ENCODE measurements at places on chromosomes 1 and 21.

GRCh38 chr1:55322842-55323241, 107.7 kb upstream of the USP24 start:
- no peak for DNase-seq

DNA sequence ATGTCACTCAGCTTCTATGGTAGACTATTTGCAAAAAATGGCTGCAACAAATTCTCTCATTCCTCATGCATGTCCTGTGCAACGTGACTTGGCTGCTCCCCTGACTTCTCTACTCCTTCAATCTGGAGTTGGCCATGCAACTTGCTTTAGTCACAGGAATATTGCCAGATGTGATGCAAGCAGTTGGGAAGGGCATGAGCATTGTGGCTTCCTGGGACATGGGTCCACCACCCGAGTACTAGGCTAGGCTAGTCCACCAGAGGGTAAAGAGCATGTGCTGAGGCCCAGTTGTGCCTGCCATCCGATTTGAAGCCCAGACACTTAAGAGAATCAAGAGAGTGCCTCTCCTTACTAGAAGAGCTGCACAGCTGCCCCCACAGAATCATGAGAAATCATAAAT, 89.6 kb downstream of the DSCAM start:
- DNase-seq = no peak

GRCh38 chr1:167658574-167659328, 28.7 kb downstream of the RCSD1 start:
- DNase-seq = no peak

GRCh38 chr1:151714820-151715725, 1.5 kb downstream of the CELF3 start:
- DNase-seq = no peak

- no peak for DNase-seq
These were observed 897 bp downstream of the SLC25A24 start for GRCh38 chr1:108199201-108199691.

DNA sequence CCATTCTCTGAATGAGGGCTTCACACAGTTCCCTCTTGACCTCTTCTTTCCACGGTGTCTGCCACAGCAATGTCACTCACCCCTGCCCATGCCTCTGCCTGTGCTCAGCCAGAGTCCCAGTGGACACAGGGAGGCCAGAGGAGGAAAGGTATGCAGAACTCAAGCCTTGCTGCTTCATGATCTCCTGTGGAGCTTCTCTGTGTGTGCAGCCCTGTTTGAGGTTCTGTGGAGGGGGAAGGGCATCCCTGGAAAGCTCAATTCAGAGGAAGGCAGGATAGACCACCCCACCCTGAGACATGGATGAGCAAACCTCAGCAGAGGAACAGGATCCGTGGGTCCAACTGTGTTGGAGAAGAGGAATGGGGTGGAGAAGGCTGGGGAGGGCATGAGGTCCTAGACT, 2.0 kb downstream of the HCN3 start:
- DNase-seq = no peak

DNA sequence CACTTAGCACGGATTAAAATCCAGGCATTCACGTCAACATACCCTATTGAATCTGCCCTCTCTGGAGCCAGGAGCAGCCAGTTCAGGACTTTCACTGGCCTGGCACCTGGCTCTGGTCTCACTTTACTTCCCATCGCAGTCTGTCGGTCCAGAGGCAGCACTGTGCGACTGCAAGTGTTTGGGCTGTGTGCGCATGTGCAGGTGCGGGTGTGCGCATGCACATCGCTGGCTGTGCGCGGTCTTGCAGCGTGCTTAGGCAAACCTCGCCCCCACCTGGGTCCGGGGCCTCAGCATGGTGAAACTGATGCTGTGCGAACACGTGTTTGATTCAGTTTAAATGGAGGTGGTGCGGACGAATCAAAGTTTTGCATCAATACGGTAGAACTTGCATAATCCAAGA, 38.0 kb downstream of the ATF3 start:
- DNase-seq = no peak

DNA sequence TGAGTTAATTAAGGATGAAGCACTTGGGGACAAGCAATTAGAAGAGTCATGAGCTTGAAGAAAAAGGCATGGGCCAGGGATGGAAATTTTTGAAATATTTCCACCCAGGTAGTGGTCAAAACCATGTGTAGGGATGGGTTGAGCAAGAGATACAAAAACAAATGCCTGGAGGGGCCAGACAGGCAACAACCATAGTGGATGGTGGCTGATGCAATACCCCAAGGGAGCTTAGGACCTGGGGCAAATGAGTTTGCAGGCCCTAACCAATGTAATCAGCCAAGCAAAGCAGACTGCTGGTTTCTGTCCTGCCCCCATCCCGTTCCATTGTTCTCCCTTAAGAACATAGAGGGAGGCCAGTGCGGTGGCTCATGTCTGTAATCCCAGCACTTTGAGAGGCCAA, 119.1 kb upstream of the FGGY start:
- no peak for DNase-seq

DNA sequence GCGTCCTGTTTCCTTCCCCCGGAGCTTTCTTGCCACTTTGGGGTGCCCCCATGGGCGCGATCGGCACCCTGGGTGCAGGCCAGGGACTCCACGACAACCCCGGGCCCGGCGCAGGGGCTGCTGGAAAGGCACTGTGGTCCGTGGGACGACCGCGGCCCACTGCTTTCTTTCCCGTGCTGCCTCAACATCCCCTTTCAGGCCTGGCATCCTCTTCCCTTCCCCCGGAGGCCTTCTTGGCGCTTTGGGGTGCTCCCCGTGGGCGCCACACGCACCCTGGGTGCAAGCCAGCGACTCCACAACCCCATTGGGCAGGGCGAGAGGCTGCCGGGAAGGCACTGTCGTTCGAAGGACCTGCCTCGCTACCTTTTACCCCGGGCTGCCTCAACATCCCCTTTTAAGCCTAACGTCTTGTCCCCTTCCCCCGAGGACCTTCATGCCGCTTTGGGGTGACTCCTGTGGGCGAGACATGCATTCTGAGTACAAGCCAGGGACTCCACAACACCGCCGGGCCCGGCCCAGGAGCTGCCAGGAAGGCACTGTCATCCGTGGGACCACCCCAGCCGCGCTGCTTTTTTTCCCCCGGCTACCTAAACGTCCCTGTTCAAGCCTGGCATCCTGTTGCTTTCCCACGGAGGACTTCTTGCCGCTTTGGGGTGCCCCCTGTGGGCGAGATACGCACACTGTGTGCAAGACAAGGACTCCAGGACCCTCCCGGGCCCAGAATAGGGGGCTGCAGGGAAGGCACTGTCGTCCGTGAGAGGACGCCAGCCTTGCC, 137.8 kb downstream of the LIPI start:
- no peak for DNase-seq

GRCh38 chr1:90712153-90712856, 4.8 kb downstream of the BARHL2 start:
- no peak for DNase-seq

GRCh38 chr1:34529935-34530859, 224.7 kb upstream of the GJB5 start:
- no peak for DNase-seq

GRCh38 chr1:7410156-7410555, 360.9 kb upstream of the VAMP3 start:
- no peak for DNase-seq

GRCh38 chr1:19387045-19387467, 74.9 kb downstream of the SLC66A1 start:
- no peak for DNase-seq

DNA sequence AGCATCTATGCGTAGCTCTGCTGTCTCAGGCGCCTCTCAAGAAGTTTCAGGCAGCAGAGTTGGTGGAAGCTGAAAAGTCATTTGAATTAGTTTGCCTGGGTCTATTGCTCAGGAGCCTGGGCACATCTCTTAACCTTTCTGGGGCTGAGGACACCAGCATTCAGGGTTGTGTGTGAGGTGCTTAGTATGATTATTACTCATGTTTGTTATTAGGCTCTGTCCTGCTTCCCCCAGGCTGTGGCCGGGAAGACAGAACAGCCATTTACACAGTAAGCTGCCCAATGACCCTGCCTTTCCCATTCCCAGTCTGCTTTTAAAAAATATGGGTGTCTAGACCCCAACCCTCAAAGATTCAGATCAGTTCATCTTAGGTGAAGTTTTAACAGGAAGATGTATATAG, 53.9 kb upstream of the CACNA1E start:
- DNase-seq = no peak

GRCh38 chr1:34794790-34795180, 2.0 kb downstream of the GJA4 start:
- no peak for DNase-seq

GRCh38 chr1:3391711-3392110, 62.8 kb upstream of the ARHGEF16 start:
- no peak for DNase-seq

- no peak for DNase-seq
These were observed 118.3 kb downstream of the DHRS3 start for GRCh38 chr1:12499539-12500240.

DNA sequence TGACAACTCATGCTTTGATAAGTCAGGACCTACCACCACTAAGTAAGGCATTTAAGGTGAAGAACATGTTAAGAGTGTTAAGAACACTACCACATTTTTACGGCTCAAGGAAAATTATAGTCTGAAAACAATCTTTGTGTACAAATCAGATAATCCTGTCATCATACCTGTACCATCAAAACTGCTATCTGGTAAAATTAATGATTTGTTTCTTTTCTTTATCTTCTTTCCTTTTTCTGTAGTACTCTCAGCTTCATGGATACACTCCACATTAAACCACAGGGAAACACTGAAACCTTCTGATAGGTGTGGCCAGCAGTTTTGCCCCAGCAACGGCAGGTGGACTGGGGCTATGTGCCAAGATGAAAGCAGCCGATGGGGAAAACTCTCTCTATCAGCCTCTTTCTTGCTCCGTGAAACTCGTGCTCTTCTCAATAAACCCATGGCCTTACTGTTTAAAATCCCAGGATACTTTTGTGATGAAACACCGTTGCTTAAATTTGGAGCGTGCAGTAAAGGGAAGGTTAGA, 75.1 kb downstream of the LYST start:
- DNase-seq = no peak

GRCh38 chr1:41679531-41679930, 195.0 kb upstream of the EDN2 start:
- no peak for DNase-seq

- DNase-seq = no peak
These were observed 275.4 kb upstream of the SGIP1 start for GRCh38 chr1:66258404-66259105.

GRCh38 chr1:215220346-215220745, 137.8 kb downstream of the KCNK2 start:
- no peak for DNase-seq

Data from CD4-positive, alpha-beta T cell treated with Interleukin-17A for 1 hour (primary cell).